ENCODE measurements at places on chromosomes 4 and X. TPM values are rescaled to one million over a fixed set of nuclear protein-coding genes. Genes with fewer than 3 reads are reported as not detected.

DNA sequence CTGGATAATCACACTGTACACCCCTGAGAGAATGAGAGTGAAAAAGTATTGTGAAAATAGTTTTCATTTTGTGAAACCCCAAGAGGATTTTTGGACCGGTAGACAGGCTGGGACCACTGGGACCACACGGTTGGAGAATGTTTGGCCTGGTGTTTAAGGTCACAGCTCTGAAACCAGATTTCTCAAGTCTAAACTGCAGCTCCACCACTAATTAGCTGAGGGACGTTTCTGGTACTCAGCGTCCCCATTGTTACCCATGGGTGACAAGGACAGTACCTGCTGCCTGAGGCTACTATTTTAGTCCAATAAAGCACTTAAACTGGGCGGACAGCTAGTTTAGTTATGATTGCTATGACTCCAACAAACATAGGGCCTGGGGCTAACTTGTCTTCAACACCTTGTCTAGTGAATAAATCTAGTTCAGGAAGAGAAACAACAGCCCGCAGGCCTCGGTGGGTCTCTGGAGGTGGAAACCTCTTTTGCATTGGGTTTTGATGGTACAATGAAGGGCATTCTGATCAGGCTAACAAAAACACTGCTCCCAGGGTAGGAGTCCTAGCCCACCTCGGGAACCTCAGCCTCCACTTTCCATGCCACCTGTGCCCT lies 509 bp upstream of the USP11 start:
- peaks cover 23% of the 10 kb centered on the region for H3K4me1 ChIP-seq
- H3K36me3 ChIP-seq = peaks cover 22% of the 10 kb centered on the region
- H3K27ac ChIP-seq = peak overlapping the region; percentile 100
- peak overlapping the region; percentile 83 for H3K4me3 ChIP-seq

S100G gene
- not detected for total RNA-seq

AVPR2 gene
- not detected for total RNA-seq

DNA sequence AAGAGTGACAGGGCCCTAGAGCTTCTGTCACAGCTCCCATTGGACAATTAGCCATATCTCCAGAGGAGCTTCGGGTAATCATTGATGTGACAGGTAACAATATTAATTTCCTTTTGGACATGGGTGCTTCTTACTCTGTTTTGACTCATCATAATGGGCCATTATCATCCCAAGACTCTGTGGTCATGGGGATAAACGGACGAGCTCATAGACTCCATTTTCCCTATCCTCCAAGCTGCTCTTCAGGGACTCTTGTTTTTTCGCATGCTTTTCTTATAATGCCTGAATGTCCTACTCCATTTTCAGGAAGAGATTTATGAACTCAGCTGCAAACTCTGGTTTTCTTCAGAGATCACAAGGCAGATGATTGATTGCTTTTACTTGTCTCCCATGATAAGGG lies 17.0 kb upstream of the UGT2B17 start:
- no peaks in the 10 kb centered on the region for H3K4me1 ChIP-seq
- no peak overlapping the region for H3K27ac ChIP-seq
- no peak overlapping the region for H3K4me3 ChIP-seq
- no peaks in the 10 kb centered on the region for H3K36me3 ChIP-seq
- DNase-seq = no peak
- no peaks in the 10 kb centered on the region for H3K27me3 ChIP-seq

DNA sequence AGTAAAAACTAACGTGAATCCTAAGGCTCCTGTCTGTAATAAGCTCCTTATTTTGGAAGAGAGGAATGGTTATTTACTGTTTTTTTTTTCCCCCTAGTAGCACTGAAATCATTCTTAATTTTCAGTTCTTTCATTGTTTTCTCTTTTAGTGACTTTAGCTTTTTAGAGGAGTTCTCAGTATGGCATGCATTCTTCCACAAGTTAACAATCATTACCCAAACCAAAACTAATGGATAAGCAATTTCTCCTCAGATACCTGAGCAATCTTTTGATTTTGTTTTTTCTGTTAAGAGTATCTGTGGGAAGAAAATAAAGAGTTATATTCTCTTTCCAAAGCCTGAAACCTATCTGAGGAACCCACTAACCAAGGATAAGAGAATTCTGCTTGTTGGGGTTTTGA lies 16.7 kb upstream of the PPA2 start:
- DNase-seq = no peak
- no peak overlapping the region for H3K4me3 ChIP-seq
- H3K36me3 ChIP-seq = no peaks in the 10 kb centered on the region
- H3K4me1 ChIP-seq = no peaks in the 10 kb centered on the region

- no peaks in the 10 kb centered on the region for H3K27me3 ChIP-seq
- no peak for DNase-seq
- H3K27ac ChIP-seq = no peak overlapping the region
- H3K4me3 ChIP-seq = no peak overlapping the region
Observed at GRCh38 chrX:1597345-1598020, 6.1 kb downstream of the AKAP17A start.

DNA sequence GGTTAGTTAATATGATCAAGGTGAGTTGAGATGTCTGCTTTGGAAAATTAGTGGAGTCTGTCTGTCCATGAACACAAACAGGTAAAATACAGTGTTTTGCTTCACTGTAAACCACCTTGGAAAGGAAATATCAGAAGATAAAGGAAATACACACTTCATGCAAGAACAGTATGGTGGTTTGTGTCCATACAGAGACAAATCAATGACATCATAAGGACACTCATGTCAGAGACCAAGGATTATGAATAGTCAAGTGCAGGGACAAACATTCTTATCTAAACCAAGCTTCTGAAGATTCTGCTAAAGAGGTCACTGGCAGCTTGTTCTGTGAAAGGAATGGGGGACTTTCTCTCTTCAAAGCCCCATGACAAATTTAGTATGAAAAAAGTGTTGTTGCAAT lies 322.9 kb upstream of the F9 start:
- no peak overlapping the region for H3K27ac ChIP-seq
- no peaks in the 10 kb centered on the region for H3K4me1 ChIP-seq
- peaks cover 20% of the 10 kb centered on the region for H3K27me3 ChIP-seq
- H3K36me3 ChIP-seq = no peaks in the 10 kb centered on the region
- no peak for DNase-seq

- peaks cover 7% of the 10 kb centered on the region for H3K27me3 ChIP-seq
- no peak overlapping the region for H3K27ac ChIP-seq
- peaks cover 13% of the 10 kb centered on the region for H3K4me1 ChIP-seq
- H3K36me3 ChIP-seq = no peaks in the 10 kb centered on the region
Observed at GRCh38 chrX:48791063-48791820, 4.9 kb downstream of the GATA1 start.

GRCh38 chr4:98546910-98547594 lies 111.4 kb downstream of the TSPAN5 start:
- DNase-seq = no peak
- H3K4me1 ChIP-seq = peaks cover 16% of the 10 kb centered on the region
- H3K4me3 ChIP-seq = no peak overlapping the region
- no peak overlapping the region for H3K27ac ChIP-seq
- H3K36me3 ChIP-seq = peaks cover 4% of the 10 kb centered on the region

GRCh38 chrX:153526042-153526441 lies 8.6 kb downstream of the ATP2B3 start:
- no peak overlapping the region for H3K4me3 ChIP-seq
- no peaks in the 10 kb centered on the region for H3K36me3 ChIP-seq
- no peak overlapping the region for H3K27ac ChIP-seq

SLC25A43 gene
- 3.3 TPM for total RNA-seq

FATE1 gene
- not detected for total RNA-seq

ITGB1BP2 gene
- total RNA-seq = 4.4 TPM
